ENCODE measurements at places on chromosomes 4 and X.

- no peak for DNase-seq
These were observed 157.1 kb downstream of the AMELX start for GRCh38 chrX:11450354-11450753.

- DNase-seq: no peak
These were observed 177.3 kb upstream of the ETNPPL start for GRCh38 chr4:108940149-108940548.

DNA sequence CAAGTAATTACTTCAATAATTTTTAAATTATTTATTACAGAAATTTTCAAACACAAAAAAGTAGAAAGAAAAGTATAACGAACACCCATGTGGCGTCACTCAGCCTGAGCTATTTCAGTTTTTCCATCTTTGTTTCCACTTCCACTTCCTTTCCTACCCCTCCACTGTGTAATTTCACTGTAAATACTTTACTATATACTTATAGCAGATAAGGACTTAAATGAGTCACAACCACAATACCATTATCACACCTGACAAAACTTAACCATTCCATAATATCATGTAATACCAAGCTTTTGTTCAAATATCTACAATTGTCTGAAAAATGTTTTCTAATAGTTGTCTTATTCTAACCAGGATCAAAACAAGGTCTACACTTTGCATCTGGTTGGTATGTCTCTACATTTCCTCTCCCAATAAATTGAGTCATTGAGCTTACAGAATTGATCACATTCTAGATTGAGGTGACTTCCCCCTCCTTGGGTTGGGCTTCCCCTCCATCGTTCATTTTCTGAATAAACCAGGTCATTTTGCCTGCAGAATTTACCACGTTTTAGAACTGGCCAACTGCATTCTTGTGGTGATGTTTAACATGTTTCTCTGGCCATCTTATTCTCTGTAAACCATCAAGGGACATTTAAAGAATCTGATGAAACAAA, 48.7 kb downstream of the ATP10D start:
- no peak for DNase-seq

DNA sequence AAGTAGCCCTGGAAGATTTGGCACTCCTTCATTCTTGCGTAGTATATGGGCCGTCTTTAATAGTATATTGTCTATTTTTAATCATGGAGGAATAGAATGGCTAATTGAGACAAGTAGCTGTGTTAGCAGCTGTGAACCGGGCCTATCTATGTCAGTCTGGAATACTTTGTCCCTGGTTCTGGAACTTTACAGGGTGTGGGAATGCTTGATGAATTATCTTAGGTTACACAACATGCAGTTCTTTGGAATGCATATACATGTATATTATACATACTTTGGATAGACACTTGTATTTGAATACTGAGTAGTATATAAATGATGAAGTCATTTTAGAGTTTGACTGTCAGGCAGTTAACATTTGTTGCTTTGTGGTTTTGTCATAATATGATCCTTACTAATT, 37.4 kb downstream of the PDLIM5 start:
- no peak for DNase-seq
